ENCODE measurements at places on chromosomes 6 and 20.

DNA sequence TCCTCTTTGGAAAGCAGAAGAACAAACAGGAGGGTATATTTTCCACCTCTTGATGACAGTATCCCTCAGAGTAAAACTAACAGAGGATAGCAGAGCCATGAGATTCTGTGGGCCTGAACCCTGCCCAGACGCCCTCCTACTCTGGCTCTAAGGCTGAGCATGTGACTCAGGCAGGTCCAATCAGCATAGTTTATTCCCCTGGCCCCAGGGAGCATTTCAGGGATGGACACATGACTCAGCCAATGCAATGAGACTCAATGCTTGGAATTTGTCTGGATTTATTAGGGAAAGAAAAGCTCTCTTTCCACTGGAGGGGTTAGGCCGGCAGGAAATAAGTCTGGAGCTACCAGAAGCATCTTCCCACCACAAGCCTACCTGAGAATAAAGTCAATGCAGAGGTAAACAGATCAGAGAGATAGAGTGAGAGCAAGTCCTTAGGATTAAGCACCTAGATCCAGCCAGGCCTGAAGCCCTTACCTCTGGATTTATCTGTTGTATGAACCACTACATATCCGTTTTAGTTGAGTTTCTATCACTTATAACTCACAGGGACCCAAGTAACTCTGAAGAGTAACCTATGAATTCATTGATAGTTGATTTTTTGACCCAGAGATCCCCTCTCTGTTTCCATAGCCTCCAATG lies 68.2 kb upstream of the EYA2 start:
- DNase-seq, result no peak

- DNase-seq, result no peak
Measured at GRCh38 chr6:33144373-33144772, 47.9 kb downstream of the COL11A2 start.

DNA sequence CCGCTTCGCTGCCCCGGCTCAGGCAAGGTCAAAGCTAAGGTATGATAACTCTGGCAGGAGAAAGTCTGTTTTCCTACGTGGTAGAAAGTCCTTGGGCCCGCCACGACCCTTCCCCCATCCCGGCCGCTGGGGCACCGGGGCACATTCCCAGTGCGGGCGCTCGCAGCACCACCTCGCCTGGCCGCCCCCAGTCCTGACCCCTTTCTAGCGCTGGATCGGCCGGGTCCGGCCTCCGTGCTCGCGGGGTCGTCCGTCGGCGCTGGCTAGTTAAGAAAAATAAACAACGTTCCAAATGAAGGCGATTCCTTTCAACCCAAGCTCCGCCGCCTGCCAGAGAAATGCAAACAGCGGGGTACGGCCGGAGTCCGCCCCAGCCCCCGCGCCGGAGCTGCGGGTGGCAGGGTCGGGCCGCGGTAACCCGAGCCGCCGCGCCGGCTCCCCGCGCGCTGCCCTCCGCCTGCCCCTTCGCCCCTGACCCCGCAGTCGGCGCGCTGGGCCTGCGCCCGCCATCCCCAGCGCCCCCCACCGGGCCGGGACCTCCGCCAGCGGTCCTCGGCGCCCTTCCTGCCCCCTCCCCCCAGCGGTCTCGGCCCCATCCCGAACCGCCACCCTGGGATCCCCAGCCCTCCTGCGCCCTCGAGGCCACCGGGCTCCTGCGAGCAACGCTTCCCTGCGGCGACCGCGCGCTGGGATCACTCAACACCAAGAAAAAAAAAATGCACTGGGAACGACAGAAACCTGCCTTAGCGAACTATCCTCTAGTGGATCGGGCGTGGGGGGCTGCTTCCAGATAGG lies 37.6 kb downstream of the NCR2 start:
- no peak for DNase-seq

- DNase-seq, result no peak
Measured at GRCh38 chr6:15504581-15505350, 158.1 kb downstream of the DTNBP1 start.

GRCh38 chr6:82217018-82217586 lies 30.4 kb downstream of the IBTK start:
- no peak for DNase-seq

DNA sequence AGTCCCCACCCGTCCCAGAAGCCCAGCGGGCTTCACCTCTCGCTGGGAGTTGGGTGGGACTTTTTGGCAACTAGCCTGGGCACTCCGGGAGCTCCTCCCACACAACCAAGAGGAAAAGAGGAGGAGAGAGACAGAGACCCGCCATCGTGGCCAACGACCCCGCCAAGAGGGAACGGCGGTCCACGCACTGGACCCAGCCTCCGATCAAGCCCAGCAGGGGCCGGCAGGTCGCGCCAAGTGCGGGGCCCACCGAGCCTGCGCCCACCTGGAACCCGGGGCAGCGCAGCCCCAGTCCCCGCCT lies 3.0 kb upstream of the TMEM14C start:
- no peak for DNase-seq

DNA sequence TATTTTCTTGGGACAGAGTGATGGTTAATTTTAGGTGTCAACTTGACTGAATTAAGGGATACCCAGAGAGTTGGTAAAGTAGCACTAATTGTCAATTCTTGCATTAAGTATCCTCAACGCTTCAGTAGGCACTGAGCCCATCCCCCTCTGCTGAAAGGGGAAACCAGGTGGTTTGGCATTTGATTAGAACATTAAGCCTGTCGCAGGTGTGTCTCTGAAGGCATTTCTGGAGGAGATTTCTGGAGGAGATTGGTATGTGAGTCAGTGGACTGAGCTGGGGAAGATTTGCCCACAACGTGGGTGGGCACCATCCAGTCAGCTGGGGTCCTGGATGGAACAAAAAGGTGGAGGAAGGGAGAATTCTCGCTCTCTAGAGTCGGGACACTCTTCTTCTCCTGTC lies 119.8 kb downstream of the RFX6 start:
- no peak for DNase-seq

DNA sequence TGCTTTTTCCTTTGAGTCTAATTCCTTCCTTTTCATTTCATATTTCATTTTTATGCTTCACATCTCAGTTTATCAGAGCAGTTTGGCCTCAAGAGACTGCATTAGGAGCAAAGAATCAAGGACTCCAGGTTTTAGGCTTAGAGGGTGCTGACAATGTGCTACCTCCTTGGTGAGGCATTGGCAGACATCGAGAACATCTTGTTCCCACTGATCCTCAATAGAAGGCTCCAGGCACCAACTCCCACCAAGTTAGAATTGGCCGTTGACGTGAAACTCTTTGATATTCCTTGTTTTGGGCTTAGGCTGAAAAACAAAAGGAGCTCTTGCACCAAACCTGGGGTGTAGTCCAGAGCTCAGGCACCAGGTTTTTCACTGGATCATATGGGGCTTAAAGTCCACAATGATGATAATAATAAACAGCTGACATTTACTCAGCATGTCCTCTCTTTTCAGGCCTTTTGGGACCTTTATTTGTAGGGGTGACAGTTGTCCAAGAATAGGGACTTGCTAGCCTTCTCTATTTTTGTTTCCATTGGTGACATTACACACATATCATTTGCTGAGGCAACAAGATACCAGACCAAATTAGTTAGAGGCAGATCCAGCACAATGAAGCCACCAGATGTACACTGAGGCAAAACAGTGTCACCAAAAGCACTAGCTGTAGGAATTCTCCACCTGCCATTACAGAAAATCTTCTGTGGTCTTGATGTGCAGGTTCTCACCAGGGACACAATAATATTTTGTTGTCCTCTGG lies 81.0 kb upstream of the ENPP5 start:
- no peak for DNase-seq

DNA sequence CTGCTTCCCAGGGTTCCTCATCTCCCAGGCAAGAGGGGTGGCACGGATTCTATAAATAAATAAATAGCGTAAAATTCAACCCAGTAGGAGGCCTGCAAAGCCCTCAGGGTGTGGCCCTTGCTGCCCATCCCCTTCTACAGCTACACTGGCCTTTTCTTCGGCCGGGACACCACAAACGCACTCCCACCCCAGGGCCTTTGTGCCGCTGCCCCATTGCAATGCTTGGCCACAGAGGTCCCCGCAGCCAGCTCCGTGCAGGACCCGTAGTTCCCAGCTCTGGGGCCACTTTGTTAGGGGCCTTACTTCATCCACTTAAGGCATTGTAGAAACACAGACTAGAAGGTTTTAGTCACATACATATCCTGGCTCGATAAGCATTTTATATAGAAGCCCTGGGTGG lies 151.2 kb downstream of the ERMARD start:
- DNase-seq, result no peak

DNA sequence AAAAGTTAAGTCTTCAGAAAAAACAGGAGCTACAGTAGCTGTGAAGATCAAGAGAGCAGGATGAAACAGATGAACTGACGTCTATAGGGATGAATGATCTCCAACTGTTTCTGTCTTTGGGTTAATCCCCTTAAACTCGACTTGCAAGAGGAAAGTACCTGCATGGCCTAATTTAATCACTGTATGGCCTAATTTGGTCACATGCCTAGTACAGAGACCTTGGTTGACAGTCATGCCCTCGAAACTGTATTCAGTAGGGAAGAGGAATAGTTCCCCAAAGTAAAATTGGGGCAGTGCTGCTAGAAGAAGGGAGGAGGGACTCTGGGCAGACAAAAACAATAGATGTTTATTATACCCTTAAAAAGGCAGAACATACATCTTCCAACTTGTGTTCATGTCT lies 10.0 kb upstream of the SMAP1 start:
- no peak for DNase-seq

GRCh38 chr20:19440660-19441527 lies 228.5 kb downstream of the SLC24A3 start:
- no peak for DNase-seq

GRCh38 chr6:123632641-123633040 lies 4.1 kb downstream of the TRDN start:
- DNase-seq, result no peak

GRCh38 chr6:91081452-91082067 lies 494.7 kb upstream of the MAP3K7 start:
- DNase-seq, result peak; percentile 7

GRCh38 chr6:452301-453067 lies 60.9 kb downstream of the IRF4 start:
- DNase-seq, result no peak

Measured in CD4-positive, alpha-beta T cell treated with Interleukin-12 subunit alpha and Interleukin-12 subunit beta, for 1 hour (primary cell).